Ascending aorta (tissue), 2 donors: ENCODE measurements at places on chromosomes 5 and 9. TPM values are rescaled to one million over a fixed set of nuclear protein-coding genes. Genes with fewer than 3 reads are reported as not detected.

- H3K4me3 ChIP-seq, result no peak overlapping the region
- H3K27me3 ChIP-seq, result no peaks in the 10 kb centered on the region
- no peak for DNase-seq
Observed at GRCh38 chr5:98504505-98504904, 269.0 kb upstream of the RGMB start.

- H3K27ac ChIP-seq, result peak overlapping the region; percentile 31
- H3K36me3 ChIP-seq, result no peaks in the 10 kb centered on the region
- H3K4me3 ChIP-seq, result no peak overlapping the region
- DNase-seq, result no peak
Observed at GRCh38 chr9:4933177-4933576, 51.9 kb upstream of the JAK2 start.

- no peaks in the 10 kb centered on the region for H3K27me3 ChIP-seq
- DNase-seq, result no peak
- H3K4me1 ChIP-seq, result no peaks in the 10 kb centered on the region
- no peak overlapping the region for H3K27ac ChIP-seq
- H3K36me3 ChIP-seq, result no peaks in the 10 kb centered on the region
Observed at GRCh38 chr5:68049053-68049713, 166.4 kb upstream of the PIK3R1 start.

- no peaks in the 10 kb centered on the region for H3K36me3 ChIP-seq
- no peaks in the 10 kb centered on the region for H3K27me3 ChIP-seq
- peak overlapping the region; percentile 79 for H3K4me3 ChIP-seq
Observed at GRCh38 chr5:74640954-74641734, 616 bp upstream of the ENC1 start.

DNA sequence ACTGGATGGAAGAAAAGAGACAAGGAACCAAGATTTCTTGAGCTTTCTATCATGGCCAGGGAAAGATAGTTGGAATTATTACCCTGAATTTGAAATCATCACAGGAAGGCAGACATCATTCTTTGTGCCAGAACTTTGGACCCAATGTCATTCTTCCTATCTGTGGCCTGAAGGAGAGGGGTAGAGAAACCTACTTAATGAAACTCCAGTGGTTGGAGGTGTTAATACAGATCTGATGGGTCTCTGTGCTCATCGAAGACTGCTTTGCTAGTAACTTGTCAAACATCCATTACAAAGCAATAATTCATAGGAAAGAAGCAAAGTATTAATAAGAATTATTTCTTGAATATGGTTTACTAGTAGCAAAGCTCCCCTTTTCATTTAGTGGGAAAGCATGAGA lies 26.9 kb downstream of the PRLR start:
- H3K27me3 ChIP-seq, result no peaks in the 10 kb centered on the region
- H3K4me3 ChIP-seq, result no peak overlapping the region
- H3K27ac ChIP-seq, result no peak overlapping the region
- H3K4me1 ChIP-seq, result no peaks in the 10 kb centered on the region

- no peaks in the 10 kb centered on the region for H3K36me3 ChIP-seq
- H3K27me3 ChIP-seq, result no peaks in the 10 kb centered on the region
- no peak overlapping the region for H3K27ac ChIP-seq
- no peak overlapping the region for H3K4me3 ChIP-seq
- no peak for DNase-seq
Observed at GRCh38 chr5:122156724-122157325, 27.5 kb downstream of the ZNF474 start.

Gene SKIC3
- 12.7 TPM for total RNA-seq
